ENCODE measurements at places on chromosomes 11 and 22.

- no peak for DNase-seq
These were observed 1.9 kb downstream of the MS4A10 start for GRCh38 chr11:60786811-60787567.

- peak; percentile 75 for DNase-seq
These were observed 12.2 kb upstream of the MFNG start for GRCh38 chr22:37498289-37498909.

- DNase-seq: no peak
These were observed 64.9 kb upstream of the PAX6 start for GRCh38 chr11:31875866-31876560.

DNA sequence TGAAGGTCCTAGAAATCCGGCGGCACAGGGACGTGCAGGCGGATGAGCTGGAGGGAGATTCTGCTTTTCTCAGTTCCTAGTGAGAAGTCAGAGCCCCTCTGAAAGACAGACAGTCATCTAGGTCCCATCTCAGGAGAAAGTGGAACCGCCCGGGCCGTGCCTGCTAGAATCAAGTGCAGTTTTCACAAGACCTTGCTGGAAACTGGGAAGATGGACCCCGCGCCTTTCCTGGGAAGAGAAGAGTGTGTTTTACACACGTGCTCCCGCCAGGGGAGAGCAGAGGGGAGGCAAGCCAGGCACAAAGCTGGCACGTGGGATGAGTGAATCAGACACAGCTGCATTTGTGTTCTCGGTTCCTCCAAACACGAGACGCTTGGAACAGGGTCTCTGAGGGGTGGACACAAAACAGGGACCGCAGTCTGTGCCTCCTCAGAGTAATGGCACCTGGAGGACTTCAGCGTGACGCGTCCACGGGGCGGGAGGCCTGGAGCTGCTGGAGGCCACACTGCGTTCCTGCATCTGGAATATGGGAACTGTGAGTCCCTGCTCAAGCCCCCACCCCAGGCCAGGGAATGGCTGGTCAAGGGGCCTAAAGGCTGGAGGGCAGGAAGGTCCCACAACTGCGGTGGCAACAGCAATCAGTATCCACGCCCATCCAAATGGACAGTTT, 218.3 kb downstream of the BRD1 start:
- DNase-seq: no peak

GRCh38 chr11:9861860-9862725, 198.2 kb downstream of the SWAP70 start:
- peak; percentile 64 for DNase-seq

DNA sequence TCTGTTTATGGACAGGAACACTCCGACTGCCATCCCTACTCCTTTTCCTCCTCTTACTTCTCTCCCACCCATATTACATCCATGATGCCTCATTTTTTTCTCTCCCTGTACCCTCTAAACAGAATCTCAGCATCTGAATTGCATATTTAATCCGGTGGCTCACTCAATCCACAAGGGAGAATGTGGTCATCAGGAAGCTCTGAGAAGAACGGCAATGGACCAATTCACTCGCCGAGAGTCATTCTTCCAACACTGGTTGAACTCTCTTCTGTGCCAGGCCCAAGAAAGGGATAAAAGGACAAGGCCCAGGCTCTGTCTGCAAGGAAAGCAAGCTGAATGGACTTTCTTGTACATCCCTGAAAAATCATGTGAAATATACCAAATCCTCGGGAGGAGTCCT, 15.9 kb downstream of the MAP6 start:
- no peak for DNase-seq

DNA sequence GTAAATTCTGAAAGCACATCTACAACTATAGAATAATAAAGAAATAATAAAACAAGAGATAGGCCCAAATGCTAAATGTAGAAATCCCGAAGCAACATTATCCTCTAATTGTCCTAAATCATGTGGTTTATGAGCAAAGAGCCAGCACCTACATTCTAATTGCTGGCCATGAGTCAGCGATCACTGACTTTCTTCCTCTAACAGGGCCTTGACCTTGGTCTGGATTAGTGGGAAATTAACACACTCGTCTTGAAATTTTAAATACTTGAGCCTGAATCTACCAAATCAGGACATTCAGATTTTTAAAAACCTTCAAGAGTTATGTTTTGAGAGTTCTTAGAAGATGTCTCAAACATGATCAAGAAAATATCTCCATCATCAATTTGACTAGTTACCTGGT, 727.6 kb downstream of the METTL15 start:
- DNase-seq: no peak

GRCh38 chr11:114836161-114836560, 157.8 kb downstream of the NXPE2 start:
- no peak for DNase-seq

GRCh38 chr11:96219981-96220623, 122.9 kb downstream of the MAML2 start:
- DNase-seq: peak; percentile 75

Measured in suppressor macrophage (primary cell).